ENCODE measurements at places on chromosomes 1 and 21.
A peak's percentile ranks its signal among the peaks of the same experiment; 100 is the strongest.

- DNase-seq = peak; percentile 91
Observed at GRCh38 chr1:47436304-47436978, 1.4 kb upstream of the FOXD2 start.

GRCh38 chr1:24255226-24255625 is 63.9 kb upstream of the GRHL3 start:
- DNase-seq = no peak

DNA sequence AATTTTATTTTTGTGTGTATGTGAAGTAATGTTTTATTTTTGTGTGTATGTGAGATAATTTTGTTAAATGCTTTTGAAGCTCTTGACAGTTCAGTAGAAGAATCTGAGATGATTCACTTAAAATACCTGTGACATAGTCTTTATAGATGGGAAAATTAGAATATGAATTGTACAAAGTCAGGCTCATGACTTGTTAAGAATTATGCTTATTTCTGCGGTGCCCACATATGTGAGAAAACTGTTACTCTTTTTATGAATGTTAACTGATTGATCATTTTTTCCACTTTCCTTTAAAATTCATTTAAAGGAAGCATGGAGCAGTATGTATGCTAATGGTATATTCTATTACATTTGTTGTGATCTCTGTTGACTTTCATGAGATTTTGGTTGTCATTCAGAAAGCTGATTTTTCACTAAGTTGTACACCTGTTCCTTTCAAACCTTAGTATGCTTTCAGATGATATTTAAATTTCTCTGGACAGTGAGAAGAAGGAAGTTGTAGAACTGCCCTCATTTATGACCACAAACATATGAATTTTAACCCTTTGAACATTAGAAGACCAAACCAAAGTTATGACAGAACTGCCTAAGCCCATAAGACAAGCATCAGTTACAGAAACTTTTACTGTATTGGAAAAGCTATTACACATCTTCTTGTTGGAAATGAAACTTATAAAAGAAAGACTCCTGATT is 110.1 kb downstream of the POU2F1 start:
- DNase-seq = no peak

- no peak for DNase-seq
Observed at GRCh38 chr1:77511440-77511840, 171.0 kb downstream of the ZZZ3 start.

DNA sequence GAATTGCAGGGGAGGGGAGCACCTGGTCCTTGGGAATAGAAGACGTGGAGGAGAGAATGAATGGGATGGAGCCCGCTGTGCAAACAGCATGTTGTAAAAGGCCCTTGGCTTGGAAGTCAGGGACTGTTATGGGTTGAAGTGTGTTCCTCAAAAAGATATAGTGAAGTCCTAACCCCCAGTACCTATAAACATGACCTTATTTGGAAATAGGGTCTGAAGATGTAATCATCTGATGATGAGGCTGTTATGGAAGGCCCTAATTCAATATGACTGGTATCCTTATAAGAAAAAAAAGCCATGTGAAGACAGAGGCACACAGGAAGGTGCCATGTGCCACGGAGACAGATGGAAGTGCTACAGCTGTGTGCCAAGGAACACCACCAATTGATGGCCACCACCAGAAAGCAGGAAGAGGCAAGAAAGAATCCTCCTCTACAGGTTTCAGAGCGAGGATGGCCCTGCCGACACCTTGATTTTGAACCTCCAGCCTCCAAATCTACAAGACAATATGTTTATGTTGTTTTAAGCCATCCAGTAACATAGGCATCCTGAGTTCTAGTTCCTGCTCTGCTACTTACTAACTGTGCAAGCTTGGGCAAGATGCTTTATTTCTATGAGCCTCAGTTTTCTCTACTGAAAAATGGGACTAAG is 51.2 kb downstream of the LRRN2 start:
- no peak for DNase-seq

- peak; percentile 18 for DNase-seq
Observed at GRCh38 chr1:1120096-1120495, 4.2 kb upstream of the C1orf159 start.

DNA sequence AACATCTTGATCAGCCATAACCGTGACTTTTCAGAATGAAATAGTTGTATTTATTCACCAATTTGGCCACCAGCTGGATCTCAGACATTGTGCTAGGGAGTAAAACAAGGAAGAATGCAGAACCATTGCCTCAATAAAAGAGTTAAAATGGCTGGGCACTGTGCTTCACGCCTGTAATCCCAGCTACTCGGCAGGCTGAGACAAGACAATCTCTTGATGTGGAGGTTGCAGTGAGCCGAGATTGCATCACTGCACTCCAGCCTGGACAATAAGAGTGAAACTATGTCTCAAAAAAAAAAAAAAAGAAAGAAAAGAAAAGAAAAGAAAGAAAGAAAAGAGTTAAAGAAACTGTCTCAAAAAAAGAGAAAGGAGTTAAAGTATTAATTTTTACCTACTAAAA is 199.5 kb downstream of the TPR start:
- no peak for DNase-seq

DNA sequence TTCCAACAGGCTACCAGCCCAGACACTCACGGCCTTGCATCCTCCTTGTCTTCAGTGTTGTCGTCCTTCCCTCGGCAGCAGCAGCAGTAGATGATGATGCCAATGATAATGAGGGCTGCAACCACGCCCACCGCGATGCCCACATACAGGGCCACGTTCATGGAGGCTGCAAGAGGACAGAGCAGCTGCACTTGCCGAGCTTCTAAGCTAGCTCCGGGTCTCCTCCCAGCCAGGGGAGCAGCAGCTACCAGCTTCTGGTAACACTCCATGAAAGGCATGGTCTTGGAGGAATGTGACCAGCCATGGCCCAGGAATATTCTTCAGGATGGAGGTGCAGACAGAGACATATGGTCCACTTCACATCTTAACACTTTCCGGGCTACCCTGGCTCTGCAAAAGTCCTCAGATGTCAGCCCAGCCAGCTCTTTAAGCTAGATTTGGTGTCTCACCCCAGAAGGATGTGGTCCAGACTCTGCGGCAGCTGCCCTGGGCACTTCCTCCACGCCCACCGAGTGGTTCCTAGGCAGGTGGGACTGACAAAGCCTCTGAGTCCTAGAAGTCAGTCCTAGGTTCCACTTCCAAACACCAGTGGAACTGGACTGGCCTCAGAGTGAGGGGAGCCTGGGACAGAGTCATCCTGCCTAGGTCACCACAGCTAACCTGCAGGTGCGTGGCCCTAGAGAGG is 35.1 kb downstream of the GPA33 start:
- DNase-seq = no peak

DNA sequence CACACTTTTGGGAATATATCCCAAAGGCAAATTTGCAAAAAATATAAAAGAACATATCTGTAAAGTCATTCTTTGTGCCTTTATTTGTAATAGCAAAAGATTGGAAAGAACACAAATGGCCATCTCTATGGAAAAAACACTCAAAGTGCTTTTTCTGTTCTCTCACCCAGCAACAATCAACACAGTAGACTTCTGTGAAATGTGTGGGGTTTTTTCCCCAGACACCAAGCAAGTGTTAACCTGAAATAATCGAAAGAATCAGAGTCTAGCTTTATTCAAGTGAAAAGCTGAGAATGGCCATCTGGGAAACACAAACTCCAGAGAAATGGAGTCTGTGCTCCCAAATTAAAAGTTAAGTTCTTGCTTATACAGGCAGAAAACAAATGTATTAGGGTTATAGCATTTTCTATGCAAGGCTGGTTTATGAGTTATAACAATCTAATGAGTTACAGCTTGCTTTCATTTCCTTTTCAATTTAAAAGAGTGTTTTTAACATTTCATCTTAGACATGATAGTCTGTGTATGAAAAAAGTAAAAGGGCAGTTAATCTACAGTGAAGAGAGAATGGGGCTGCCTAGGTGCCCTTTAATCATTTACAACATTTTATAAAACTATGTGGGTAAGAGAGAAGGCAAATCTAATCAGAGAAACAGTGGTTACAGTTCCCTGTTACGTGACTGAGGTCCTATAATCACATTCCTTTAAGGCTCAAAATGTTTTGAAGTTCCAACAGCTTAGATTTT is 46.6 kb downstream of the SLC30A7 start:
- DNase-seq = no peak

GRCh38 chr1:110898734-110899457 is 25.9 kb downstream of the CD53 start:
- DNase-seq = no peak

DNA sequence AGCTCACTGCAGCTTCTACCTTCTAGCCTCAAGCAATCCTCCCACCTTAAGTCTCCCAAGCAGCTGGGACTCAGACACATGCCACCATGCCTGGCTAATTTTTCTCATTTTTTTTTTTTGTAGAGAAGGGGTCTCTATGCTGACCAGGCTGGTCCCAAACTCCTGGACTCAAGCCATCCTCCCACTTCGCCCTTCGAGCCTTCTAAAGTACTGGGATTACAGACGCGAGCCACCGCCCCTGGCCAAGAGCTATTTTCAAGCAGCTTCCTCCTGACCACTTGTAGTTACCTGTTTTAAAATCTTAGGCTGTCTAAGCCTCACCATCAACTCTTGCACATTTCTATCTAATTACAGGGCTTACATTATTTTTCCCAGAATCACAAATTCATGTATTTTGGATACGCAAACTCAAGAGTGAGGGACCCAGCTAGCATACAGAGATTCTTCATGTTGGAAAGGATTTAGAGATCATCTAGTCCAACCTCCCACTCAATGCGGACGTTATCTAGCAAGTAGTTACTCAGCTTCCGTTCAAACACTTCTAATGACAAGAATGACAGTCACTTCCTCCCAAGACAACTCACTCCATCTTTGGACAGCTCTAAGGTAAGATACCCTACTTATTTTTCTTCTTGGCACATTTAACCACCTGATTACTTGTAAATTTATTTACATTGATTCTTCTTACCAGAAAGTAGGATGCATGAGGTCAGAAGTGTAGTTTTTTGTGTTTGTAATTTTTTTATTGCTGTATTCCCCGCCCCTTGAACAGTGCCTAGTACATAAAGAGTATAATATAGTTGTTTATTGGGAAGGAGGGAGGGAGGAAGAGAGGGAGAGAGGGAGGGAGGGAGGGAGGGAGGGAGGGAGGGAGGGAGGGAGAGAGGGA is 65.4 kb downstream of the LUZP1 start:
- peak; percentile 50 for DNase-seq

- no peak for DNase-seq
Observed at GRCh38 chr21:21188513-21189195, 190.4 kb downstream of the NCAM2 start.

DNA sequence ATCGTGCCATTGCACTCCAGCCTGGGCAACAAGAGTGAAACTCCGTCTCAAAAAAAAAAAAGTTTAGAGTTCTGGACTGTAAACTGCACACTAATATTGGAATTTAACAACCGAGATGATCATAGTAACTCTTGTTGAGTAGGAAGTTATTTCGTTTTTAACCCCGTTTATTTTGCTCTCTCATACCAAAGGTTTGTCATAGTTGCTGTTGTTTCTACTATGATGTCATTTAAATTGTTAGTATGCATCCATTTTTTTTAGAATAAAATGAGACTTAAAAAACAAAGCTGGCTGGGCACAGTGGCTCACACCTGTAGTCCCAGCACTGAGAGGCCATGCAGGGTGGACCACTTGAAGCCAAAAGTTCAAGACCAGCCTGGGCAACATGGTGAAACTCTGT is 49.3 kb downstream of the DOP1B start:
- DNase-seq = no peak

DNA sequence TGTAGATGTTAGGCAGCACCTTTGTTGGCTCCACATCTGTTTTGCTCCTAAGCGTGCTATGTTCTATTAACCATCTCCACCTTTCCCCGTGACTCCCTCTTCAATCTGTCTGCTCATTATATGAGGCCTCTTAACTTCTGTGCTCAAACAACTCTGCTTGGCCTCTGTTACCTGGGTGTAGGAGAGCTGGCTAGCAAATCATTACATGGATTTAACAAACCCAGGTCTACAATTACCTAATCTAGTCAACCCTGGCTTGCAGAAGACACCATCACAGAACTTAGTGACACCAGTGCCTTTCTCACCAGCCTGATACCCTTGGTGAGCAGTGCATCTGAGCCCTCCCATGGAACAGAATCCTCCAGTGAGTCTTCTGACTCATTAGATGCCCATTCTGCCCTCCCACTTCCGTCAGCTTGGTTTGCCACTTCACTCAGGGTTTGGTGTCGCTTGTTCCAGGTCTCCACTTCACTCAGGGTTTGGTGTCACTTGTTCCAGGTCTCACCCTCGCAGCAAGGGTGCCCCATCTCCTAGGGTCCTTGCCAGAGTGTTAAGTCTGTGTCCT is 92.0 kb upstream of the KIF26B start:
- no peak for DNase-seq

DNA sequence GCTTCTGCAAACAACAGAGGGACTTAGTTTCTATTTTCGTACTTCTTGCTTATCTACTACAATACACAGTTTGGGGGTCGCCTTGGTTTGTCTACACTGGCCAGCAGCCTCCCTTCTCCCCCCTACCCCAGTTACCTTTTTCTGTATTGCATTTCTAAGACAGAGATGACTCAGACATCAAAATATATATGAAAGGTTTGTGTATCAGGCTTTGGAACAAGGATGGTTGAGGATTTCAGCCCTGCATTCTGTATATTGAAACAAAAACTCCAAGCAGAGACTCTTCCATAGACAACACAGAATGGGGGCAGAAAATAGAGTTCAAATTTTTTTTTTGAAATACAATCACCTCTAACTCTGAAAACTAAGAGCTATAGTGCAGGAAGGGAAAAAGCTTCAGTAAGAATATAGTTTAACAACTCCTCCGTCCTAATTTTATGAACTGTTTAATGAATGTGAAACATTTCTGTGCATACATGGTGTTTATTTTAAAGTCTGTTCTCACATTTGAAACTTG is 1.9 kb downstream of the SAMD13 start:
- no peak for DNase-seq

- no peak for DNase-seq
Observed at GRCh38 chr1:154879038-154879421, 8.9 kb upstream of the KCNN3 start.

GRCh38 chr1:148355976-148356375 is 127.1 kb downstream of the PPIAL4G start:
- DNase-seq = no peak

- DNase-seq = no peak
Observed at GRCh38 chr1:151367658-151368392, 4.7 kb downstream of the SELENBP1 start.

DNA sequence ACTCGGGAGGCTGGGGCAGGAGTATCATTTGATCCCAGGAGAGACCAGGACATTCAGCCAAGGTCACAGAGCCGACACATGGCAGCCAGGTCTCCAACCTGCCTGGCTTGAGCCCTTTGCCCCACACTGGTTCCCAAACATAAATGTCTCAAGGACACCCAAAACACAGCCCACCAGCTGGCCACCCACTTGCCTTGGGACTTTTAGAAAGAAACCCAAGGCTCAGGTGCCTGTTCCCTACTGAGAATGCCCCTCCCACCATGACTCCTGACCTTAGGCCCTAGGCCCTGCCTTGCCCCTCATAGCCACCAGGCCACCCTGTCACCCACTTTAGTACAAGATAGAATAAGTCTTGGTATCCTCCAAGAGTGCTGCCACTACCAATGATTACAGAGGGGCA is 41.9 kb upstream of the LRP8 start:
- DNase-seq = no peak

- no peak for DNase-seq
Observed at GRCh38 chr1:193031431-193031830, 27.7 kb downstream of the UCHL5 start.

GRCh38 chr21:39673736-39674135 is 61.0 kb downstream of the B3GALT5 start:
- no peak for DNase-seq

GRCh38 chr1:12521096-12521495 is 96.9 kb downstream of the DHRS3 start:
- DNase-seq = no peak

- no peak for DNase-seq
Observed at GRCh38 chr1:209751627-209752231, 4.1 kb upstream of the TRAF3IP3 start.

GRCh38 chr1:238248356-238248755 is 357.6 kb upstream of the ZP4 start:
- no peak for DNase-seq
